Nephron progenitor cell (in vitro differentiated cells): ENCODE measurements at places on chromosomes 2 and 18.
A peak's percentile ranks its signal among the peaks of the same experiment; 100 is the strongest.

DNA sequence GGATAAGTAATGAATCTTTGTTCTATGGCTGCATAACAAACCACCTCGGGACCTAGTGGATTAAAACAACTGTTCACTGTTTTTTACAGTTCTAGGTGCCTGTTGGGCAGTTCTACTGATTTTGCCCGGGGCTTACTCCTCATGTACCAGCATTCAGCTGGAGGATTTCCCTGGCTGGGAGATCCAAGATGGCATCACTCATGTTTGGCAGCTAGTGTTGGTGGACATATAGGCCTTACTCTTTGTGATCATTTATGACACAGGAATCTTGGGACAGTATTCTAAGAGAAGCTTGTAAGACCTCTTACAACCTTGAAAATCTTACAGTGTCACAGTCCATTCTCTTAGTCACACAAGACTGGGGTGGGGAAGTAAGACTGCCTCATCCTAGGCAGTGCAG lies 4.6 kb downstream of the MARCHF7 start:
- no peak for DNase-seq

GRCh38 chr2:180141600-180141999 lies 134.5 kb upstream of the CWC22 start:
- DNase-seq, result no peak

DNA sequence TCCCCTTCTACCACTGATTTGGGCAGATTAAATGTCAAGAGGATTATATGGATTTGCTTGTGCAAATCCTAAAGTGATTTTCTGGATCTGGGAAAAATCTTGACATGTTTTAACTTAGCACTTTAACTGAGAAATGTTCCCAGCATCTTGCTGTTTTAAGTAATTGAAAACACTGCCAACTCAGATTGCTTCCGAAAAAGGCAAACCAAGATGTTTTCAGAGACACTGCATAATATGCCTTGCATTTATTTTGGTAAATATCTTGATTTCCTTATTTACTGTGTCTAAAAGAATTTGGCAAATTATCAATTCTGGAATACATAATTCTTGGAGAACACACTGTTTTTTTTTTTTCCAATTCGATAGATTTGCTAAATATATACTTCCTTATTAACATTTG lies 385.0 kb upstream of the FAM98A start:
- DNase-seq, result no peak

- DNase-seq, result no peak
Observed at GRCh38 chr2:43319541-43319940, 93.1 kb upstream of the ZFP36L2 start.

- no peak for DNase-seq
Observed at GRCh38 chr2:173117678-173118077, 42.0 kb downstream of the MAP3K20 start.

- no peak for DNase-seq
Observed at GRCh38 chr2:11503354-11503927, 30.4 kb upstream of the GREB1 start.

DNA sequence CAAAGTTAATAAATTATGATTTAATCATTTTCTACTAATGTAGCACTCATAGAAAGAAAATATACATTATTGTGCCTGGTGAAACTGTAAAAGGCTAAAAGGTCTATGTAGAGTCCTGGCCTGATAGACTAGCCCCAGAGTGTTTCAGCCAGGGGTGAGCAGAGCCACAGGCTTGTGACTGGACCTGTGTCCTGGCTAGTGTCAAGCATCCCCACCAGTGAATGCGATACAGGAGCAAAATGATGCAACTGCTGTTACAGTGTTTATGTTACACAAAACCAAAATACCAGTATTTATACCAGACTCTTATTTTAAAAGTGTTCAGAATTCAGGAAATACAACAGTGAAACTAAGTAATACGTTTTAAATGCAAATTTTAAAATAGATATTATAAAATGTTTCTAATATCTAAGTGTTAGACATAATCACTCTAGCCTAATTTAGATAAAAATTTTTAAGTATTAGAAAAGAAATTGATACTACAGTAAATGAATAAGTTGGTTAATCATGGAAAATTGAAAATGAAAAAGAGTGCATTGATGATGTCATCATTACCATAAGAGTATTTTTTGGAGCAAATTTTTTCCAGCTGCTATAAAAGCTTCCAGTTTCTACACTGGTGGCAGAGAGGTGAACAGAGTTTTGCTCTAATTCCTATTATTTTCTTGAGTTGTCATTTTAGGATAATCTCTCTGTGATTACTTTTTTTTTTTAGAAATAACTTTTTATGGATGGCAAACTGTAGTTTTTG lies 6.2 kb upstream of the TSPYL6 start:
- no peak for DNase-seq

- DNase-seq, result no peak
Observed at GRCh38 chr2:19580830-19581229, 222.4 kb upstream of the OSR1 start.

DNA sequence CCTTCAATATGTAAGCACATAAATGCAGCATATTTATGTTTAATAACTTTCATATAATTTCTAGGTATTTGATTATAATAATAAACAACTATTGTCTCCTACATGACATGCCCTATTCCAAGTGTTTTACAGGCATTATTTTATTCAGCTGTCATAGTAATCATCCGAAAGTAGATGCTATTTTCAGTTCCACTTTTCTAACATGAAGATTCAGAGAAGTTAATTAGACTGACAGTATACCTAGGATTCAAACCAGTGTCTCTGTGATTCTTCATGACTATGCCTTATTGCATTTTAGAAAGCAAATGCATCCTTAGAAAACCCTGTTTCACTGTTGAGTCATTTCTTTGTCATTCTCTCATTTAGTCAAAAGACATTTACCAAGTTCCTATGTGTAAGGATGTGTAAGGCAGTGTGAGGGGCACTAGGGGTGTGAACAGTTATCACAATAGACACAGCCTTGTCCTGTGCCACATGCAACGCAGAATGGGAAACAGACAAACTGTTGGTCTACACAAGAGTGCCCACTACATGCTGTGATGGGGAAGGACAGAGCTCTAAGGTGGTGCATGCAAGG lies 79.8 kb downstream of the DTNA start:
- DNase-seq, result no peak

DNA sequence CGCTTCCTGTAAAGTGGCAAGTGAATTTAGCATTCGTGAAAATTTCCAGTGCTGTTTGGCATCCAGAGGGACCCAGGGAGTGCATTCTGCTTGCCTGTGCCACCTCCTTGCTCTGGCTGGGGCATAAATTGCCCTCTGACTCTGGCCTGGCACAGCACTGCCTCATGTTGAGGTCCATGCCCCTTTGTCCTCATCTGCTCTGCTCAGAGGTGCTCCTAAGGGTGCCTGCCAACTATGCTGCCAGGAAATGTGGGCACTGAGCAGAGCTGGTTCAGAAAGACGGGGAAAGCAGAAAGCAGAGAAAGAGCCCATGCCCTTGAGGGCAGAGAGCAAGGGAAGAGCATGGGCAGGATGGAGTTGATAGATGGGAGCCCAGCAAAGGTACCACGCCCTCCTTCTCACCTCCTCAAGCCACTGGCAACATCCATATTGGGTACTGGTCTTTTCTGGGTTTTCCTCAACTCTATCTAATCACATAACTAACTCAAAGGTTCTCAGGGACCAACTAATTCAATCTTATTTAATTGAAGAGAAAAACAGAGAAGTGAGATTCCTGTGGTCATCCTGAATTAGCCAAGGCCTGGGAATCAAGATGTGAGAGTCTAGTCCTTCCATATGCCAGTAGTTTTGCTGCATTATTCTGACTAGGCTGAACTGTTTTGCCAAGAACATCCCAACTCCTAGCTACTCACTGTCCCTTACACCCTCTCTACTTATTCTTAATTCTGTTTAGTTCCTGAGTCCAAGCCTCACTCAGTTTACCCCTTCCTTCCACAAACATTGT lies 441.5 kb upstream of the TNP1 start:
- no peak for DNase-seq

DNA sequence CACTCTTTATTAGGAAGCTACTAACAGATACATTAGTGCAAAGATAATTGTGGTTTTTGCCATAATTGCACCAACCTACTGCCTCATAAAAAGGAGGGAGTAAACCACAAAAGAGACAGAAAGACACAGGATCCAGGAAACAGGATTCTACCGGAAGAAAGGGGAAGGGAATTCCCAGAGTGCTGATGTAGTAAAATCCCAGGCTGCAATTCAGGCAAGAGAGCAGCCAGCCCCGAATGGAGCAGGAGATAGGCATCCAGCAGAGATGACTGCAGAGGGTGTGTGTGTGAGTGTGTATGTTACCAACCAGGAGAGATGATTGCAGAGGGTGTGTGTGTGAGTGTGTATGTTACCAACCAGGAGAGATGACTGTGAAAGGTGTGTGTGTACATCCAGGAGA lies 84.4 kb downstream of the KCNS3 start:
- DNase-seq, result no peak

DNA sequence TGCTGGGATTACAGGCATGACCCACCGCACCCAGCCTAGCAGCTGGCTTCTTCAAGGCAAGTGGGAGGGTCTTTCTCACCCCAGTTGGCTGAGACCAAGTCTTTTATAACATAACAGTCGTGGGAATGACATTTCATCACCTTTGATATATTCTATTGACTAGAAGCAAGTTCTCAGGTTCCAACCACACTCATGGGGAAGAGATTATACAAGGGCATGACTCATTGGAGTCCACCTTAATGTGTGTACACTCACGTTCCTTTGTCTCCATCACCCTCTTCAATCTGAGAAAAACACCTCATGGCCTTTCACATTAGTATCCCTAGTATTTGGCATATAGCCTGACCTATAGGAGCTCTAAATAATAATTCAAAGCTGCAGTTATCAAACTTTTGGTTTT lies 2.8 kb upstream of the BBS5 start:
- DNase-seq, result no peak

DNA sequence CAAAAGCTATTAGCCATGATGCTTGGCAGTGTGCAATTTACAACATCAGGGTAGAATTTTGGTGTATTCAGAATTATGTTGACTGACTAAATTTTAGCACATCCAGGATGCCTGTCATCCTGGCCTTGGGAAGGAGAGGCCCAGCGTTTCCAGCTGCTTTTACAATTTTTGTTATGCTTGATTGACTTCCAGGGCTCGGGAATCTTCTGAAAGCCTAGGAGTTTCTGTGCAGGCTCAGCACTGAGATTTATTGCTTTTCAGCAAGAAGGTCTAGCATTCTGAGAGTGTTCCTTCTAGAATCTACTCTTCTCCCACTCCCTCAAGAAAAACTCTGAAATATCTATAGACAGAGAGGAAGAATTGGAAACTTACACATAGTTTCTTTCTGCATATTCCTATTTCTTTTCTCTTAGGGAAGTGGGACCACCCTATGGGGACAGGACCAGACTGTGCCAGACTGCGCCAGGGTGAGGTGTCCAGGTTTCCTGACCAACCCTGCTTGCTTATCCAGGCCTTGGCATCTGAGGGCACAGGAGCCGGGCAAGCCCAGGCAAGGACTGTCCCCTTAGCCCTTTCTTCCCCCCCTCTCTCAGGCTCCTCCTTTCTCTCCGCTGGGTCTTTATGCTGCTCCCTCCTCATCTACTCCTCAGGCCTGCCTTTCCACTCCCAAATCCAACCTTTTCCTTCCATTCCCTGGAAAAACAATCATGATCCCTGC lies 26.9 kb downstream of the MAIP1 start:
- peak; percentile 9 for DNase-seq

DNA sequence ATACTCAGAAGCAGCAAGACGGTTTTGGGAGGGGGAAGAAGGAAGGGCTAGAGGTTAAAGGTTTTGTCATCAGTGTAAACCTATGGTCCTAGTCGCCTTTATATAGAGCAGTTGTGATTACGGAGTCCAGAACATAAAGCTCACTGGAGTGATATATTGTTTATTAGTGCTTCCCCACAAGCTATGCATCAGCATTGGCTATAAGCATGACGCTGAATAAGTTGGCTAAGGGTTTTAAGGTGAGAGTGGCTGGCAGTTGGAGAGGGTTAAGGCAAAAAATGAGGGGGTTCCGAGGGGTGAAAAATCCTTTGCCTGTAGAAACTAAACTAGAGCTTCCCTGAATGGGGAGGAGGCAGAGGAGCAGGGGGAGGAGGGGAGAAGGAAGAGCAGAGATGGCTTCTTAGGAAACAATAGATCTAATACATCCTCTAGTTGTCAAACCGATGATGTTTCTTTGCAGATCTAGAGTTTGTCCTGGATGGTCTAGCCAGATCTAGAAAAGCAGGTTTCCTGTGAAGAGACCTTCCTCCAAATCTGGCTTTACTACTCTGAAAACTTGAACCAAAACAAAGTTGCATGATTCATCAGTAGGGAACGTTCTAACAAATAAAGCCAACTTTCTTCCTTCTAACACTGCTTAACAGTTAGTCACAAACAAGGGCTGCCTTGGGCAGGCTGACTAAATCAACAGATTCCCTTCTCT lies 2.5 kb downstream of the KLF7 start:
- DNase-seq, result no peak

- no peak for DNase-seq
Observed at GRCh38 chr2:142966284-142966683, 88.8 kb downstream of the KYNU start.

GRCh38 chr18:8735274-8735673 lies 29.9 kb downstream of the MTCL1 start:
- peak; percentile 47 for DNase-seq

DNA sequence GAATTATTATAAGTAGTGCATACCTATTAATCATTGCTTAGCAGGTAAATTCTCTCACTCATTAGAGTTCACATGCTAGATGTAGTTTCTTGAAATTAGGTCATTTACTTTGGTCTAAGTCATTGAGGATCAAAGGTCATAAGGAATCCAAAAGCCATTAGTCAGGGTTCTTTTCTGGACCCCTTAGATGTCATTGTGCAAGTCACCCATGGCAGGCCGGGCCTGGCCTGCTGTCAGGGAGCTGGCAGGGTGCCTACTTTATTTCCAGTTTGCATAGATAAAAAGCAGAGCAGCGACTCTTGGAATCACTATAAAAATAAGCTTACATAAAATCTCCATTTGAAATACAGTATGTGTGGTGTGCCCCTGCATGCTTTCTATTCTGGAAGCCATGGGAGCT lies 91.3 kb downstream of the MEIS1 start:
- no peak for DNase-seq

DNA sequence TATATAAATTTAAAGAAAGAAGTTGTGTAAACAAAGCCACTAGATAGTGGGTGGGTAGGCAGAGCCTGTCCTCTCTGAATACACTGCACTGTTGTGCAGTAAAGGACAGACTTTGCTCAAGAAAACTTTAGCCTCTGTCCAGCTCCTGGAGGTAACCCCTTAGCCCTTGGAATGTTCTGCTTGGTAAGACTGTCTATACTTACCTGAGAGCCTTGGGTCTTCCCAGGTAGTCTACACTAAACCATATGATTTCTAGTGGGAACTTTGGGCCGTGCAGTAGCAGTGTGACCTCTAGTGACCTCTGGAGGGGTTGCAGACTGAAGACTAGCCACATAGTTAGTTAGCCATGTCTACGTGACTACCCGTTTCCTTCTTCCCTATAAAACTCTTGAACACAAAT lies 678.3 kb upstream of the NRXN1 start:
- DNase-seq, result peak; percentile 15

GRCh38 chr18:39806525-39806924 lies 2148.5 kb upstream of the PIK3C3 start:
- no peak for DNase-seq

- DNase-seq, result no peak
Observed at GRCh38 chr2:7437716-7438632, 520.8 kb downstream of the RNF144A start.

- DNase-seq, result no peak
Observed at GRCh38 chr18:77071711-77072292, 60.8 kb downstream of the MBP start.
